Fibroblast of the conjunctiva (primary cell): ENCODE measurements at places on chromosomes 4 and X.

DNA sequence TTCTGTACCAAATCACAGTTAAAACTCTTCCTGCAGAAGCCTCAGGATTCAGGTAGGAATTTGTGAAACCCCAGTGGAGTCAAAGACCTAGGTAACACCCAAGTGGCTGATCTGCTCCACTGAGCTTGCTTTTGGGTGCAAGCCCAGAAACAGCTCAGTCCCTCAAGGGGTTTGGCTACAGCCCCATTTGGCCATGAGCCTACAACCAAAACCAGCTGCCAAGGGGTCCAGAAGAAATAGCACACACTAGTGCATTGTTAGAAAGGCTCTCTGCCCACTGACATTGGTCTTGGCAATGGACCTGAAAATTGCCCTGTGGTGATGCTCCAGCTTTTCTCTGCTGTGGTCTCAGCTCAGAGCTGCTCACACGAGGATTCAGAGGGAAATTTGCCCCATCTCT, 577.4 kb upstream of the INTU start:
- DNase-seq, result peak; percentile 64

- no peak for DNase-seq
These were observed 373 bp downstream of the ELOVL6 start for GRCh38 chr4:110198049-110198434.

DNA sequence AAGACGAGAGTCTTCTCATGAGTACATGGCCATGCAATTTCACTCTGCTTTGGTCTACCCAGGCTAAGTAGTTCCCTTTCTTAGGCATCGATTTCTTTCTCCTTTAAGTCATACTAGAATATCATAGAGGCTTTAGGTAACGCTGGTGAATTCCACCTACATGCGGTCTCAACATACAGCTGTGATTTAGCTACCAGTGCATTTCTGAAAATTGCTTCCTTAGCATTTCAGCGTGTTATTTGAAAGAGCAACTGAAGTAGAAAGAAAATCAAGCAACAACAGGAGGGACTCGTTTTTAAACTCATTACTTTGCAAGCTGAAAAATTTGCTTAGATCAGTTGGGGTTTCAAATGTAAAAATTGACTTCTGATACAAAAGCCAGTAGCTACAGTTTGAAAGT, 48.1 kb upstream of the RASGEF1B start:
- DNase-seq, result no peak

DNA sequence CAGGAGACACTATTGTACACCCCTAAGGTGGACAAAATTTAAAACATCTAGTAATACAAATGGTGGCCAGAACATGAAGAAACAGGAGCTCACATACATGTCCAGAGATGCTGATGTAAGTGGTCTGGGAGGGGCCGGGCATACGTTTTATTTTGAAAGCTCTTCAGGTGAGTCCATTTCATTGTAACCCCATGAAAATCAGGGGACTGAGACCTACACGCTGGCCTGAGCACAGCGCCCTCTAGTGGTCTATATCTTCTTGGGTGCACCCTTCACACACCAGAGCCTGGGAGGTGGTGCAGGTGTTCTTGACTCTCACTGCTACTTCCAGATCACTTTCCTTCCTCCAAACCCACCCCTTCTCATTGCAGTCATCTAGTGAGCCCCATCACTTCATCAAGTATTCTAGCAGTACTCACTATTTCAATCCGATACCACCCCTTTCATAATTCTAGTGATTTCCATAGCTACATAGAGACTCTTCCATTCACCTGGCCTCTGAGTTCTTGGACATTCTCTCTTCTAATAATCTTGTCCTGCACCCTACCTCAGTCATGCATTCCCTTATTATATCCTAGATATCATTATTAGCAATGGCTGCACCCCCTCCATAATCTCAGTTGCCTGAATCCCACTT, 4.3 kb upstream of the TLR6 start:
- DNase-seq, result no peak

DNA sequence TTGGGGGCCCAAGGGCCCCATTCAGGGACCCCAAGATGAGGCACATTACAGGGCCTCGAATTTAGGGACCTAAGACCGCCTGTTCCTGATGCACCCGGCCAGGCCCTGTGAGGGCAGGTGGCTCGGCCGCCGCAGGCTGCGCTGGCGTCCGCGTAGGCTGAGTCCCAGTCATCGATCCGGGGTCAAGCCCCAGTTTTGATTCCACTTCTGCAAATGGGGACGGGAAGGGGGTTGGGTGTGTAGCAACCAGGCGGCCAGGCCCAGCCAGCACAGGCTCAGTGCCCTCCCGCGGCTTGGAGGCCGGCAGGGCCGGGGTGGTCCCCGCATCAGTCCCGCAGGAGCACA, 327 bp downstream of the PNPLA4 start:
- no peak for DNase-seq

DNA sequence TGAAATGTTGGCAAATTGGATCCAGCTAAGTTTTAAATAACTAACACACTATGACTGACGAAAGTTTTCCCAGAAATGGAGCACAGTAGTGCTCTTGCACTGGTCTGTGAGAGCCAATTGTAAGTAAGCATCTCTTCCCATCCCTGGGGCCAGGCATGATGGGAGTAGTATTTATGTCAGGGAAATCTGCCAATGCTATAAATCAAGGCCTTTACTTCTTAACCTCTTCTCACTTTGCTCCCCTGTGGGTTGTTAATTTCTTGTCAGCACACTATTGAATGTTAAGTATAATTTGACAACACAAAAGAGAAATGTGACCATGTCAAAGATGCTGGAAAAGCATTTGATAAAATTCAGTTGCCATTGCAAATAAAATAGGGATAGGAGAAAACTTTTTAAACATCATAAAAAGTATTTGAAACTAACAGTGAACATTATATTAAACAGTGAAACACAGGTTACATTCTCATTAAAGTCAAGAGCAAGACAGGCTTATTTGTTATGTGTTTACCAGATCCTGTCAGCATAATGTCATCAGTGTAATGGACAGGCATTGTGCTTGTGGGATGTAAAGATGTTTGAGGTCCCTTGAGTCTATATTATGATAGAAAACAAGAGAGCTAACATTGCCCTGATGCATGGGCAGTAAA, 5.0 kb downstream of the F8A1 start:
- DNase-seq, result no peak

DNA sequence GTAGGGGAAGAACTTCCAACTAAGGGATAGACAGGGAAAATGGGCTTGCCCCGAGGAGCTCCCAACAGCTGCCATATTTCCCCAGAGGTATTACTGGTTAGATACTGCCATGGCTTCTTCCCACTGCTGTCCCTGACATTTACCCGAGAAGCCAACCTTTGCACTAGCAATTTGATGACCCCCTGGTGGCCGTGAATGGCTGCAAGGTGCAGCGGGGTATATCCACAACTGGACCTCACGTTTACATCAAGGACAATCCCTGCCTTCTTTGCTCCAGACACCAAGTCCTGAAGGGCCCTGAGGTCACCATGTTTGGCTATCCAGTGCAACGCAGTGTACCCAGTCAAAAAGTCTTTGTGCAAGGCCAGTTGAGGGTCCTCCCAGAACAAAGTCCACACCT, 2.3 kb downstream of the SOWAHB start:
- no peak for DNase-seq

GRCh38 chr4:56630876-56631666, 50.0 kb downstream of the HOPX start:
- peak; percentile 21 for DNase-seq

GRCh38 chr4:2795893-2796848, 3.3 kb downstream of the SH3BP2 start:
- DNase-seq, result no peak

- no peak for DNase-seq
These were observed 28.3 kb upstream of the OPHN1 start for GRCh38 chrX:68461576-68461975.

DNA sequence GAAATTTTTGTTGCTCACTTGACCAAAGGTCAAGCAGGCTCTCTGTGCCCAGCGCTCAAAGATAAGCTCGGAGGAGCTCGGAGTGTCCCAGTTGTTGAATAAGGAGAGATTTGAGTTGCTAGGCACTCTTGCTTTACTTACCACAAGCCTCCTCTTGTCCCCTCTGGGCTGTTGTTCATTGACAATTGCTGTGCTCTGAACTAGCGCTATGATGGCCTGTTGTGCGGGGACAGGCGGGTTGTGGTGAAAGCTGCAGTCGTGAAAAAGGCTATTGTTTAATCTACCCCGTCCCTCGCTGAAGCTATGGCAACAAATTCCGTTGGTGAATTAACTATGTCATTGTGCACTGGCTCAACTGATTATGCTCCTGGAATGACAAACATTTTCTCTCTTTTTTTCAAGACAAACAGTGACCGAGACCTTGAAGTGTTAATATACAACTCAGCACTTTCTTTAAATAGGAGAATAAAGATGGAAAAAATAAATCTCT, 21.0 kb upstream of the POLA1 start:
- no peak for DNase-seq

GRCh38 chrX:137684591-137684990, 118.7 kb downstream of the ZIC3 start:
- DNase-seq, result no peak

DNA sequence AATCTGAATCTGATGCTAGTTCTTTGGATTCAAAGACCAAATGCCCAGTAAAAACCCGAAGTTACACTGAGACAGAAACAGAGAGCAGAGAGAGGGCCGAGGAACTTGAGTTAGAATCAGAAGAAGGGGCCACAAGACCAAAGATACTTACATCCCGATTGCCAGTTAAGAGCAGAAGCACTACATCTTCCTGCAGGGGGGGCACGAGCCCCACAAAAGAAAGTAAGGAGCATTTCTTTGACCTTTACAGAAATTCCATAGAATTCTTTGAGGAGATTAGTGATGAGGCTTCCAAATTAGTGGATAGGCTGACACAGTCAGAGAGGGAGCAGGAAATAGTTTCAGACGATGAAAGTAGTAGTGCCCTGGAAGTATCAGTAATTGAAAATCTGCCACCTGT, 309.3 kb downstream of the ANK2 start:
- no peak for DNase-seq
